ENCODE measurements at places on chromosomes 4 and X.
A peak's percentile ranks its signal among the peaks of the same experiment; 100 is the strongest.

GRCh38 chrX:10197279-10198210, 40.8 kb downstream of the CLCN4 start:
- peak; percentile 15 for DNase-seq

DNA sequence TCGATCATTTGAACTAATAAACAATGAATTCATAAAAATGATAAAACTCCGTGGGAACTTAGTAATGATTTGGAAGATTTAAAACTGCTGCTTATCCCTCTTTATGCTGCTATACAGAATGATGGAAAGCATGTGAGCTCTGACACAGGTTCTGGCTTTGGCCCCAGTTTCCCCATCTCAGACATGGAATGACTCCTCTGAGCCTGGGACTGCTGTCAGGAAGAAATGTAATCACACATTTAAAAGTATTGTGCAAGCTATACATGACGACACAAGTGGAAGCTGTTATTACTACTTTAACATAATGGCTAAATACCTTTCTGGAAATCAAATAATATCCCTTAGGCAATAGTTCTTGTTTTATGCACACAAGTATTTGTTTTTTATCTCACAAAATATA, 161.7 kb downstream of the DCHS2 start:
- no peak for DNase-seq

DNA sequence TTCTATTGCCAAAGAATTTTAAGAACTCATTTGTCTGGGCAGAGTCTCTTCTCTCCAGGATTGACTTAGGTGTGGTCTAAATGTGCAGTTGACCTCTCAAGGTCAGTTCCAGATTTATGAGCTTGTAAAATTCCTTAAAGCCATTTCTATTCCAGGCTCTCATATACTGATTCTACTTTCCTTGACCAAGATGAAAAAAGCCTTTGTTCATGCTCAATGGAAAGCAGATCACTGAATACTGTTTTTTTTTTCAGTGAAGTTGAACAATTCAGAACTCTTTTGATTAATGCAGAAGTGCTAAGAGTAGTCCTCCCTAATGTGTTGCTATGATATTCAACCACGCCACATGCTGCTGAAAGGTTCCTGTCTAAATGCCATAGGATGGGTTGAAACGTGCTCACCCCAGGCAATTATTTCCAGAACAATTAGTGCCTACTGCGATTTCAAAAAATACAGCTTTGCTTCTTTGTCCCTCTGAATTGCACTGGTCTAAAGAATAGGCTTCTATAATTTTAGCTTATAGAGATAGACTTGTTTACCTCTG, 312.4 kb upstream of the PABPC5 start:
- DNase-seq, result no peak

DNA sequence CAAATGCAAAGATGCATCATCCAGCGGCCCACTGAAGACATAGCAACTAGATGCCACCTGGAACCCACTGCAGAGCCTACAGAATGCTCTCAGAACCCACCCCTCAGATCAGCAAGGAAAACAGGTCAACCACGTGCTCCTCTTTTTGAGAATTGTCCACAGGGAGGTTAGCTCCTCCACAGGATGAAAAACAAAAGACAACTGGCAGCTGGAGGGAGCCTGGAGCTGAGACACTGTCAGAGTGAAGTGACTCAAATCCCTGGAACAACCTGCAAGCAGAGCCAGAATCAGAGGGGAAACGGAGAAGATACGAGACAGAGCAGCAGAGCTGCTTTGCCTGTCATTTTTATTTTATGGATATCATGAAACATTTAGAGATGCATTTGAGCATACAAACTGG, 277.6 kb downstream of the GASK1B start:
- DNase-seq, result no peak

GRCh38 chrX:121671649-121672048, 624.2 kb downstream of the GLUD2 start:
- DNase-seq, result no peak

Measured in astrocyte of the cerebellum (primary cell).